ENCODE measurements at places on chromosomes 7 and 10. TPM values are rescaled to one million over a fixed set of nuclear protein-coding genes. Genes with fewer than 3 reads are reported as not detected.

DNA sequence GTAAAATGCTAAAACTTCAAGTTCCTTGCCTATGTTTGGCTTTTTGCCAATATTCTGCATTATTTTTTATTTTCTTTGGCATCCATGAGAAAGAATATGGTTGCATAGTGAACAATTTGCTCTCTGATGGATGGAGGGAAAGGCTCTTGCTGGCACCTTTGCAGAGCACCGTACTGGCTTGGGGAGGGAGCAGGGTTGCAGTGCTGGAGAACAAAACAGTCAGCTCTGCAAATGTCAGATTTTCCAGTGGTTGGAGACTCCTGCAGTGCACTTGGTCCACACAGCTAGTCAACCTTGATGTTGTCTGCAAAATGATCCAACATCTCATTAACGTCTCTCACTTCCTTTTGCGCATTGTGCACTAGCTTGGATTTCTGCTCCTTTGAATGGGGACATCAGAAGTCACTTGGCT, 100.8 kb downstream of the ANLN start:
- DNase-seq, result no peak

CADPS2 gene
- not detected for total RNA-seq

- DNase-seq, result no peak
Observed at GRCh38 chr10:129779126-129780111, 184.7 kb downstream of the EBF3 start.

GRCh38 chr10:8998751-8999150, 944.3 kb downstream of the GATA3 start:
- no peak for DNase-seq

PGAM2 gene
- total RNA-seq, result 0.58 TPM

DNA sequence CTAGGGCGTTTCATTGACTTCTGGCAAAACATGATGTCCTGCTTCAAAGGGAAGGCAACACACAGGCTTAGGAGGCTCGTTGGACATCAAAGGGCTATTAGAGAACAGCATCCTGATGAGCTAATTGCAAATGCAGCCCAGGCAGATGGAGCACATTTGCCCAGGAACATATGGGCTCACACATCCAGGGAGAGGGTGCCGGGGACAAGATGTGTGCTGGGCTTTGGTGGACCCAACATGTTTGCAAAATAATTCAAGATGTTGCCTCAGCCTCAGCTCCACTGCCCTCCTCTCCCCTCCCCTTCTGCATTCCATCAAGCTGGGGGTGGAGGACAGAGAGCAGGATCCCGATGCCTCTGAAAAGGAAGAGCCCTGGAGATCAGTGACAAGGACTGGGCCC, 217.1 kb upstream of the ZMIZ1 start:
- DNase-seq, result no peak

DNA sequence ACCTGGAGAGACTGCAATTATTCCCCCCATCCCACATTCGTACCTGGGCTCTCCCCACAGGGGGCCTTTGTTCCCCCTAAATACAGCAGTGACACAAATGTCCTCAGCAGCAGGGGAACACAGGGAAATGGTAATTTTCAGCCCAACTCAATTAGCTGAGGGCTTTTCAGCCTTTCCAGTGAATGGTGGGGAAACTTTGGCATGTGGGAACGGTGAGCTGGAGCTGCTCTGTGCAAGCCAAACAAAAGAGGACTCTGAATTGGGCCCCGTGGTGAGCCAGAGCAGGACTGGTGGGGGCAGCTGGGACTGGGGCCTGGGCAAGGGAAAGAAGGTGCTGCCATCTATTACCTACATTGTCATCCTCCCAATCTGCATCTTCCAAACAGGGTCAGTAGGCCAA, 51.0 kb downstream of the FBXW4 start:
- no peak for DNase-seq

COL28A1 gene
- total RNA-seq, result not detected

- DNase-seq, result no peak
Observed at GRCh38 chr7:904847-905246, 28.5 kb downstream of the GET4 start.

- no peak for DNase-seq
Observed at GRCh38 chr10:16441173-16441840, 4.5 kb downstream of the PTER start.

DNA sequence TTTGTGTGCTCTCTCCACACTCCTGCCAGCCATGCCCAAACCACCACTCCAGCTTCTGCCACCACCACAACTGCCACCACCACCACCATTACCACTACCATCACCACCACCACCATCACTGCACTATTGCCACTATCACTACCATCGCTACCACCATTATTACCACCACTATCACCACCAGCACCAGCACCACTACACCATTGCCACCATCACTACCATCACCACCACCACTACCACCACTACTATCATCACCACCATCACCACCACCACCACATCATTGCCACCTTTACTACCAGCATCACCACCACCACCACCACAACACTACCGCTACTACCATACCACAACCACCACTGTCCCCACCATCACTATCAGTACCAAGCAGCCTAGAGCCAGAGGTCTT, 26.0 kb upstream of the ZNF800 start:
- no peak for DNase-seq

LBX1 gene
- total RNA-seq, result not detected

DNA sequence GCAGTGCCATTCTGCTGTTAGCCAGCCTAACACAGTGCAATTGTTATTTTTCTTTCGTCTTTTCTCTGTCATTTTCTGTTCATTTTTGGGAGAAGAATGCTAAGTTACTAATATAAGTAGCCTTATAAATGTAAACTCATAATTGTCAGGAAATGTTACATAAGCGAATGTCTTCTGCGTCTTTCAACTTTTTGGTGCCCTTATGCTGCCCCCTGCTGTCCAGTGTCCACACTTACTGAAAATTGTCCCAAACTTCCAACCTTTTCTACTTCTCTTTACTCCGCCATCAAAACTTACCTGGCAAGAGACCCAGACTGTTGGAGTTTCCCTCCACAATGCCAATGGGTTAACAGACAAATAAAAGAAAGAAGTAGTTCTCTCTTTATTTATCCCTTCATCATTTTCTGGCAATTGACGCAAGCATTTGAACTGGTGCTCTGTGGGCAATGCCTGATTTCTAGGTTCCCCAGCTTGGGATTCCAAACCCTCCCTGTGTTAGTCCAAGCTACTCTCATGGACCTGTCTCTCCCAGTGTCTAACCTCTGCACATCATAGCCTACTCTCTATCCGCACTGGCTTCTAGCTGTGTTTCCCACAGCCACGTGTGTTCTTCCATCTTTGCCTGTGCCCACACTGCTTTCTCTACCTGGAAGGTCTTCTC, 21.0 kb upstream of the EPC1 start:
- peak; percentile 80 for DNase-seq

TSPAN33 gene
- 6.1 TPM for total RNA-seq

DNA sequence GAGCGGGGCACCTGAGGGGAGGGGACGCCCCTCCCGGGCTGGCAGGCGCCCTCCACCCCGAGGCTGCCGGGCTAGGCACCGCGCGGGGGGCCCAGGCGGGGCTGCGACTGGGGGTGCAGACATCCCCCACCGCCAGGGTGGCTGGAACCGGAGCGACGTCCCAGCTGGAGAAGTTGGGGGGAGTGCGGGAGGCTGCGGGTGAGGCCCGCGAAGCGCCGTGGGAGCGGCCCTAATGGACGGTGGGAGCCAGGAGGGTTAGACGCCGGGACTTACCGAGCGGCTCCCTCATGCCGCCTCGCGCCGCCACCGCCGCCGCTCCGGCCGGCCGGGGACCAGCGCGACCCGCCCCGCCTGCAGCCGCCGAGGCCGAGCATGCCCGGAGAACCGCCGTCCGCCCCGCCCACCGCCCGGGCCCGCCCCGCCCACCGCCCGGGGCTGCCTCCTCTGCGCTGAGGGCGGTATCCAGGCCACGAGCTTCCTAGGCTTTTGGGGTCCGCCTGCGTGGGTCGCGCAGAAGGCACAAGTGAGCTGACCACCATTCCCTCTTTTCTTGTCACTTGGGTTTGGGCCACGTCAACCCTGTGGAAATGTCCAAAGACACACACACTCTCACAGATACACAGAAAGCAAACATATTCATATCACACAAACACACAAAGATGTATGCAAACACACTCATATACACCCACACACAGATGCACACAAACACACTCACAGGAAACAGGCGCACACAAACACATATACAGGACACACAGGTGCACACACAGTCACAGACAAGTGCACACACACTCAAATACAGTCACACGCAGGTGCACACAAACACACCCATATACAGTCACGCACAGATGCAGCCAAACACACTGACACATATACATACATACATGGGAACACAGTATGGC, at the start of gene JCAD:
Gene JCAD (minus strand): TSS at position 378 of the 899 bp plus-strand sequence. CDS start 11,774 bp downstream, outside the sequence.
- DNase-seq, result peak; percentile 61

- DNase-seq, result no peak
Observed at GRCh38 chr10:130545122-130545521, 408.9 kb downstream of the GLRX3 start.

MYH16 gene
- not detected for total RNA-seq

OR2A1 gene
- total RNA-seq, result not detected

DNA sequence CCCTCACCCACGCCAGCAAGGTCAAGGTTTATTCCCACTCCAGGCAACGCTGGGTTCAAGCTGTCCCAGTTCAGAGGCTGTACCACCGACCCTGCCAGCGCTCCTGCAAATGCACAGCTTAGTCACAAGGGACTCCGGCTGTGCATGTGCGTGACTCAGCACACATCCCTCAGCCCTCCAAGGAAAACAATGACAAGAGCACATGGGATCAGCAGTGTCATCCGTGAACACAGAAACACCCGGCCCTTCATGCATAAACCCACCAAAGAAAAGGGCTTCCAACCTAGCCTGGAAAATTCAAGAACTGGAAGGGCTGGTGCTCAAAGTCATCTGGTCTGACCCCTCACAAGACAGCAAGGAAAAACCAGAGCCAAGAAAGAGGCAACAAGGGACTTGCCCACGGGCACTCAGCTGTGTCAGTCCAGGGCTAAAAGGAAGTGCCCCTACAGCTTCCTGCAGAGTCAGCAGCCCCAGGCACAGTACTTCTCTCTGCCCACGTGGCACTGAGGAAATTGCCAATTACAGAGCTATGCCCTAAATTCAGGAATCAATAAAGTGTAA, 106.1 kb downstream of the KCNMA1 start:
- DNase-seq, result no peak

- DNase-seq, result no peak
Observed at GRCh38 chr10:131086094-131086493, 225.4 kb downstream of the TCERG1L start.

DNA sequence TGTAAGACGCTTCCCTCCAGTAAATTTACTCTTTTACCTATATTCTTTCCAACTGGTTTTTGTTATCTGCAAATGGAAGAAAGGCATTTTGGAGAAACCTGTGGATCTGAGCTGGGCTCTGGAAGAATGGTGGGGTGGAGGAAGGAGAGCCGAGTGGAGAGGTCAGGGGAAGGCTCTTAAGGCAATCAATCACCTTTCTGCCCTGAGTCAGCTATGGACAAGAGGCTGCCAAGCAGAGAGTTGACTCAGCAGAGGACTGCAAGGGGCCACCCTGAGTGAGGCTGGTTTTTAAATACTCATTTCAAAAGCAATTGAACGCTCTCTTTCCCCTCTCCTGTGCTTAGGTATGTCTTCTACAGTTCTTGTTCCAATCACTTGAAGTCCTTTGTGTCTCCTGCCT, 81.8 kb downstream of the SPAG6 start:
- DNase-seq, result no peak

DNA sequence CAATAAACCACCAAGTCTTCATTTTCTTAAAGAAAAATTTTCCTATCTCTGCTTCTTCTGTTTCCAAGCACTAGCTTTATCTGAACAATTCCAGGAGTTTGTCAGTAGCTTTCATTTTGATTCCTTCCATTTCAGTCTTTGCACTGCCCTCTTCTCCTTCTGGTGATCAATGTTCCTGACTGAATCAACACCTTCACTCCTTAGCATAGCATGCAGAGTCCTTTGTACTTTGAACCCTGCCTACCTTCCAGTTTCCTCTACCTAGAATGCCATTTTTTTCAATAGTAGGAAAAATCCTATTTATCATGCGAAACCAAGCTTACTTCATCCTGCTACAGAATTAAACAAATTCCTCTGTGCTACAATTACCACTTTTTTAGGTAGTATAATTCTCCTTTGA, 1.9 kb upstream of the C10orf88 start:
- DNase-seq, result no peak

ATRNL1 gene
- total RNA-seq, result 0.87 TPM

DNA sequence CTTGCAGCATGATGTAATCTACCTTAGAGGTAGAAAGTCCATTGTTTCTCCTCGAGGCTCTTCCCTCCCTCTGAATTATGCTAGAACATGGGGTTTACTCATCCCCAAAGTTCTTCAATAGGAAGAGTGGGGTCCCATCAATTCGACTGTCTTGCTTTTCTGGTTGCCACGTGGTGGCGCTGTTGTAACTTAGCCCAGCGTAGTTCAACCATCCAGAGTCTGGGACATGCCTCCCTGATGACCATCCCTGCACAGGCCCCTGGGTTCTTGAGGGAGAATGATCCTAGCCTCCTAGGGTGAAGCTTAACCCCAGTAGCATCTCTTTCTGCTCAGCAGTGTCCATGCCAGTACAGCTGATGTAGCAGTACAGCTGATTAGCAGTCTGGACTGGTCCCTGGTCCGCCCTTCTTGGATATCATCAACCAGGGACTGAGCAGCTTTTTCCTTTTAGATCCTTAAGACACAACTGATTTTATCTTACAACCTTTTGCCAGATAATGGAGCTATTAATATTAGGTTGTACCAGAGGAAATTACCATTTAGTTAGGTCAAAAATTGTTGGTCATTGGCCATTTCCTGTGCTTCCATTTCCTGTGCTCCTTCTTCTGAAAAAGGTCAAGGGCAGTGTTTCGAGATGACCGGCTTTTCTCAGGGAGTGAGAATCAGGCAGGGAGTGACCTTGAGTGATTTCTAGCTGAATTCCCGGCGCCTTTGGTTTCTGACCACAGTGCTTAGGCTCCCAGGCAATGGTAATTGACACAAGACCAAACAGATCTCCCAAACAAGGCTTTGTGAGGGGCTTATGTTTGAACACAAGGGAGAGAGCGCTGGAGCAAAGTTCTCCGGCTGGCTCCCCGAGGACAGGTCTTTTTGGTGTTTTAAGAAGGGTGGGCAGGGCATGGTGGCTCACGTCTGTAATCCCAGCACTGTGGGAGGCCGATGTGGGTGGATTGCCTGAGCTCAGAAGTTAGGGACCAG, 65.4 kb downstream of the TACC2 start:
- DNase-seq, result no peak

GRCh38 chr7:108289852-108290251, 159.7 kb upstream of the LAMB4 start:
- no peak for DNase-seq

MEIG1 gene
- 1.1 TPM for total RNA-seq

GRCh38 chr10:78914060-78914378, 154.7 kb upstream of the ZMIZ1 start:
- no peak for DNase-seq

MRLN gene
- not detected for total RNA-seq

DNA sequence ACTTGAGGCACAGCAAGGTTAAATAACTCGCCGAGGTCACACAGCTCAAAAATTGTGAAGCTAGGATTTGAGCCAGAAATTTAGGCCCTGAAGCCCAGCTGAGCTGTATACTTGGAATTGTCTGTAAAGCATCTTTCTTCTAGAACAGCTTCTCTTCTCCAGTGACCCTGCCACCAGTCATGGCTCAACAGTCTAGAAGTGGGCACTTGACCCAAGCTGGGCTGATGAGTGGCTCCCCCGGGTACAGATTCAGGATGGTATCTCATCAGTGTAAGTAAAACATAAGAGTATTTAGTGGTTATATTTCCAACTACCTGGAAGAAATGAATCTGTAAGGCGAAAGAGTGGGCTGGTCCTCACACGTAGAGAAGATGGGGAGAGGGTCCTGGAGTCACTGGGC, 243.9 kb upstream of the GPR26 start:
- no peak for DNase-seq

HTR5A gene
- not detected for total RNA-seq

- DNase-seq, result peak; percentile 46
Observed at GRCh38 chr7:133253519-133253875, 619 bp downstream of the EXOC4 start.

- DNase-seq, result no peak
Observed at GRCh38 chr10:109784236-109784635, 139.1 kb downstream of the XPNPEP1 start.
